Retinal pigment epithelial cell (primary cell): ENCODE measurements at places on chromosomes 2 and 18.

DNA sequence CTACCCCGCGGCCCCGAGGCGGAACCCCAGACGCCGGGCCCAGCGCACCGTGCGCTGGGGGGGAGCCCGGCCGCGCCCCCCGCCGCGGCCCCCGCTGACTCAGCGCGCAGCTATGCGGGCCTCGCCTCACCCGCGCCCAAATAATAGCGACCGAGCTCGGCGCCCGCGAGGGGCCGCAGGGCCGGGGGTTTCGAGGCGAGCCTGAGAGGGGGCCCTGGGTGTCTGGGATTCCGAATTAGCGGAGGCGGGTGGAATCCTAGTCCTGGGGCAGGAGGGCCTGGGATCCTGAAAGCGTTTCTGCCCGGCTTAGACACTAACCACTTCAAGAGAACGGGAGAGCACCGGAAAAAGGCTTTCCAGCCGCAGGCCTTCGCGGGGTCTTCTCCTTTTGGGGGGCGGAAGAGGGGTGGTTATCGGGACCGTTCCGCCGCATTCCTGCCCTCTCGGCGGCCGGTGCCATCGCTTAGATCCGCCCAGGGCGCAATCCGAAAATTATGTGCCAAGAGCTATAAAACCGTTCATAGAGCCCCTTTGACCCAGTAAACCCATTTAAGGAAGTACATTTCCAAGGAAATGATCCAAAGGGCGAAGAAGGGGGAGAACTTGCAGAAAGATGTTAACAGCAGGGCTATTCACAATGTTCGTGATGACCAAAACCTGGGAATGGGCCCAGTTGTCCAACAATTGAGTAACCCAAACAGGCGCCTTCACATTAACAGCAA is 681 bp upstream of the ROCK2 start:
- no peak for DNase-seq

DNA sequence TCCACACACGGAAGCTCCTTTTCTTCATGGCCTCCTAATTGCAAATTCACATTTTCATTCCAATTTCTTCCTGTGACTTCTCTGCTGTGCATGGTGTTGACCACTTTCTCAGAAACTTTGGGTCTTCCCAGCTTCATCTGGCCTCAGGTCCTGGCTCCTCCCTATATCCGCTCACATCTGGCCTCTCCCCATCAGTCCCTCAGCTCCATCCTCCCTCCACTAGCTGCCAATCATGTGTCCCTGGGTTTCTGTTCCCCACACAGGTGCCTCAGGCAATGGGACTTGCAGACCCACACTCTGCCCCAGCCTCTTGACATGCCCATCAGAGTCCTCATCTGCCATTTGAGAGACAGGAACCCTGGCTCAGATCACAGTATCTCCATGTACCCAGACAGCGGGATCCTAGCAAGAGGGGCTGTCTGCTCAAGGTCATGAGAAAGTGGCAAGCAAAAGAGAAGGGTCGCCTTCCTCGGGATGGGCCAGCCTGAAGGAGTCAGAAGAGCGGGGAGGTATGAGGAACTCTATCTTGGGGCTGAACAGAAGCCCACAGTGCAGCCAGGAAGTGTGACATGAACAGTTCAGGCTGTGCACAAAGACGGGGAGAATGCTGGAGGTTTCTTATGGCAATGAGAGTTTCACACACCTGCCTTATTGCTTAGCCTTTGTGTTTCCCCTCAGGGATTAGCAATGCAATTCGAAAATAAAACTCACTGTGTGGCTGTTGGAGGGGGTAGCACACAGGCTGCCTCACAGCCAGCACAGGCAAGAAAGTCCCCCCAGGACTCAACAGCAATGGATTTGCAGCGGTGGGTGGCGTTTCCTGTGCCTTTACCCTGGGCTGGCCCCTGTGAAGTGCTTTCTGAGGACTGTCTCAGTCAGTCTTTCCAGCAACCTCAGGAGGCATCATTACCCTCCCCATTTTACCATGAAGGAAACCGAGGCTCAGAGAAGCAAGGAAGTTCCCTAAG is 69.5 kb downstream of the COPS8 start:
- DNase-seq = no peak

DNA sequence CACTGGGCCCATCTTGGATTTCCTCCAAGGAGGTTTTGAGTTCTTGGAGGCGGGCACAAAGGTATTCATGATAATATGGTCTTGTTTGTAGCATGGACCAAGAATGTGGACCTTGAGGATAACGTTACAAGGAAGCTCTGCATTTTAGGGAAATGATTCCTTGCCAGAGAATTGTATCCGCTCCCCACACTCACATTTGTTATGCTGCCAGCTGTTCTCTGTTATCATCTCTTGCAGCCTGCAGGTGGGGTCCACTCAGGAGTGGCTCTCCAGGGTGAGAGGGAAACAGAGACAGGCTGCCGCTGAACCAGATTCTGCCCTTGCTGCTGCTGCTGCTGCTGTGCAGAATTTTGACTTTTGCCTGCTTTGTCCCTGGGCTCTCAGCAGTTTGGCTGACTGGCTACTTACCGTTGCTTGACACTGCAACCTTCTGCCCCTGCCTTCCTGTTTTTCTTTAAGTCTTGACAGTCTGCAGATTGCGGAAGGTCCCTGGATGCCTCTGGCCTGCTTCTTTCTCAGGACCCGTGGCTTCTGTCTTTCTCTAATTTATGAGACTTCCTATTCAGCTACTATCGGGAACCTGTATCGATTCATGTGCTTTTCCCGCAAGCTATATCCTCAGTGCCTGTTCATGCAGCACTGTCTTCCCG is 122.3 kb upstream of the DOCK10 start:
- no peak for DNase-seq

DNA sequence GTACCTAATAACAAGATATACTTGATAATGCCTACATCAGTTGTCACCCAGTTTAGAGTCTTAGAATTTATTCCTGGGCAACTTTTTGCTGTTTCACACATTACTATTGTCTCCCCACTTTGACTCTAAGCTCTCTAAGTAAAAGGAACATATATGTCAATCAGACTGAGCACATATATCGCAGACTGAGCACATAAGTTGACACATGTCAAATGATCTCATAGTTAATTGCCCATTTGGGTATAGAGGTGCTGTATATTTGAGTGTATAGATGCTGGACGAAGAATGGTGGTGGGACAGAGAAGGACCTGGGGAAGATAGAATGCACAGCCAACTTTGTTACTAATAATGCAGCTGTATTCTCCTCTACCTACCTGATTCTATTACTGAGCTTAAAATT is 746.0 kb upstream of the CDH2 start:
- no peak for DNase-seq

GRCh38 chr18:45571714-45572113 is 43.6 kb upstream of the SLC14A2 start:
- DNase-seq = no peak

- DNase-seq = no peak
Observed at GRCh38 chr2:133673305-133673905, 105.1 kb upstream of the NCKAP5 start.

DNA sequence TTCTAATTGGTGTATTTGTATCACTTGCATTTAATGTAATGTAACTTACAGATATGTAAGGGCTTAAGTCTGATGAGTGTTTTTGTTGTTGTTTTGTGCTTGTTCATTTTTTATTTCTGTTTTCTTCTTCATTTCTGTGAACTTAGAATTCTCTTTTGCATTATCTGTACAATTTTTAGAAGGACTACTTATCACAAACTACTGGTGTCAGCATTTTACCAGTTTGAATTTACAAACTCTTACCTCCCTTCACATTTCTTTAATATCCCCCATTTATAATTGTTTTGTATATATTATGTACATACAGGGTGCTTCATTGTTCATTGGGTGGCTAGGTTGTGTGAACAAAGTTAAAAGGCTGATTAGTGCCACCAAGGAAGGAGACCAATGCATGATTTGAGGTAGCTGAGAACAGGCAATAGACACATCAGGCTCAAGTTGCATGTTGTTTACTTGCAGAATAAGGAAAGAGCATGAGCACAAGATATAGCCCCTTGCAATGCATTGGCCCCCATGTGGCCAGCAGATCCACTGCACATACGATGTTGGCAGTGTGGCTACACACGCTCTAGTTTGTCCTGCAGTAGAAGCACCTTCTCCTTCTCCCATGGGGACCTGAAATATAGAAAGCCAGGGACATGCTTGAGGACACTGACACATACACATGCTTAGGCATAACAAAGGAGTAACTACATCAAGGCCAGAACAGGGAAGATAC is 198.2 kb downstream of the CD8B2 start:
- no peak for DNase-seq
